ENCODE measurements at places on chromosomes 12 and 14. TPM values are rescaled to one million over a fixed set of nuclear protein-coding genes. Genes with fewer than 3 reads are reported as not detected.

The BICDL1 gene
- total RNA-seq = 1.3 TPM

- peak overlapping the region; percentile 96 for H3K27ac ChIP-seq
- peaks cover 55% of the 10 kb centered on the region for H3K27me3 ChIP-seq
- peak overlapping the region; percentile 92 for H3K4me3 ChIP-seq
These were observed 6.8 kb downstream of the SIX1 start for GRCh38 chr14:60642270-60643140.

DNA sequence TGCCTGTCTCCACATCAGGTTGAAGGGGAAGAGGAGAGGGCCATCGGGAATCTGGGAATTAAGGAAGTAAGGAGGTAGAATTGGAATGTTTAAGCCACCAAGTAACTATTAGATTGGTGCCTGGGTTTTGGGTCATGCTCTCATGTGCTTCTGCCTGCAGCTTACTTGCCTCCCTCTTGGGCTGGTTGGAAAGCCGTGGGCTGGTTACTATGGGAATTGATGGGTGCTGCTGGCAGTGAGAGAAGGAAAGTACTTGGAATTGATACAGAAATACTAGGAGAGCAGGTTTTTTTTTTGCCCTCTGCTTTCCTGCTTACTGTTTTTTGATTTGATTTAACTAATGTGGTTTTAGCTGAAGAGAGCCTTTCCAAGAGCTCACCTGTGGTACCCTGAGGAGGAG is 493.5 kb upstream of the RGS6 start:
- H3K36me3 ChIP-seq = no peaks in the 10 kb centered on the region
- H3K27ac ChIP-seq = no peak overlapping the region
- no peaks in the 10 kb centered on the region for H3K27me3 ChIP-seq
- H3K4me3 ChIP-seq = no peak overlapping the region

GRCh38 chr14:34111953-34112352 is 161.1 kb upstream of the EGLN3 start:
- H3K4me1 ChIP-seq = peaks cover 3% of the 10 kb centered on the region
- H3K27ac ChIP-seq = no peak overlapping the region
- H3K4me3 ChIP-seq = no peak overlapping the region
- no peaks in the 10 kb centered on the region for H3K27me3 ChIP-seq
- H3K36me3 ChIP-seq = no peaks in the 10 kb centered on the region
- no peak for DNase-seq

- H3K4me3 ChIP-seq = peak overlapping the region; percentile 35
- no peaks in the 10 kb centered on the region for H3K27me3 ChIP-seq
- peaks cover 75% of the 10 kb centered on the region for H3K4me1 ChIP-seq
- peak; percentile 89 for DNase-seq
- H3K27ac ChIP-seq = peak overlapping the region; percentile 85
These were observed 10.2 kb downstream of the BAG5 start for GRCh38 chr14:103552011-103552845.

DNA sequence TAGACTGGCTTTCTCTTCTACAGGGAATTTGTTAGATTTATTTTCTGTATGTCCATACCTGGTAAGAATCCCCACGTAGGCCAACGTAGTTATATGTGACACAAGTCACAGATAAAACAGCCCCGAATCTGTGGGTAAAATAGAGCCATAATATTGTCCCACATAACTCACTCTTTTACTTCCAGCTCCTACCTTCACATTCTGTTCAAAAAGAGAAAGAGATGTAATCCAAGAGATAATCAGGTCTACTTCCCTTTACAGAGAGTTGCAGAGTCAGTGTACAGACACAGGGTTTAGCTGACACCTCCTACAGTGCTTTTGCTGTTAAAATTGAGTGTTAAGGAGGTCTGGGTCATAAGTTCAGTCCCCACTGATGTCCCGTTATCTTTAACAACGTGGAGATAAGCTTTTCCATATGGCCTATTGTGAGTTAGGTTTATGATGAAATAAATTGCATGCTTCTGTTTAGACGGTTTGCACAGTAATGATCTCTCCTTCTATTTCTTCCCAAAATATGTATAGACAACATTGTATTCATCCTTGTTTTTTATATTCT is 446.5 kb downstream of the ADAMTS20 start:
- H3K27me3 ChIP-seq = no peaks in the 10 kb centered on the region
- no peak for DNase-seq
- H3K4me1 ChIP-seq = no peaks in the 10 kb centered on the region
- no peak overlapping the region for H3K27ac ChIP-seq

DNA sequence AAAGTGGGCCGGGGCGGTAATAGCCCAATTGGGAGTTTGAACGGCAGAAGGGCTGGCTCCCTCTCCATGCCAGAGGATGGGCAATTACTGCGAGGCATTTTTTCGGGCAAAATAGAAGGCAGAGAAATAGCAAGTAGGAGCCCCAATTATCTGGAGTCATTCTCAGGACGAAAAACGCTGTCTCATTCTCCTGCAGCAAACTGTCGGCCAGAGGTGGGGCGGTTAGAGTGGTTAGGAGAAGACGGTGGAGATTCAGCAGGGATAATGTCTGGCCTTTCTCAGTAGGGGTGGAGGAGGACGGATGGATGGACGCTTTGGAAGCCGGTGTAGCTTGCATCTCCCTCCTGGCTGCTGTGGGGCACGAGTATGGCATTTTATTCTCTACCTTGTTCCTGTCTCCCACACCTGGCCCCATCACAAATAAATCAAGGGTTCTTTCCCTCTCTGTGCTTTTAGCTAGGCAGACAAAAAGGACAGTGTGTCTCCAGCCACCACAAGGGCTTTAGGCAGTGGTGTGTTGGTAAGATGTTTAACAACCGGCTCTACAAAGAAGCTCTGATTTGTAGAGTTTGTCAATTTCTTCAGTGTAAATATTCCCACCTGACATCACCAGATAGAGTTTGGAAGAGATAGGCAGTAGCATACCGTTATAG is 140.5 kb upstream of the LHX5 start:
- H3K4me1 ChIP-seq = no peaks in the 10 kb centered on the region
- H3K4me3 ChIP-seq = no peak overlapping the region
- H3K36me3 ChIP-seq = no peaks in the 10 kb centered on the region
- H3K27ac ChIP-seq = no peak overlapping the region
- H3K27me3 ChIP-seq = peaks cover 42% of the 10 kb centered on the region

DNA sequence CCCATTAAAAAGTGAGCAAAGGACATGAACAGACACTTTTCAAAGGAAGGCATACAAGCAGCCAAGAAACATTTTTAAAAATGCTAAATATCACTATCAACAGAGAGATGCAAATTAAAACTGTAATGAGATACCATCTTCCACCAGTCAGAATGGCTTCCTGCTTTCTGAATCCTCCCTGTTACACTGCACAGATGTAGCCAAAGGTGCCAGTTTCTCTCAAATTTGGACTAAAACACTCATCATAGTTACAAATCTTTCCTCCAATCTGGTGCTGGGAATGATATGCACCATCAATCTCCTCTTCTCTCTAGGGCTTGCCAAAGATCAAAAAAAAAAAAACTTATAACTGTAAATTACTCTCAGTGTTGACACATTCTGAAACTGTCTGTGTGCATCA is 311.8 kb upstream of the CLEC14A start:
- no peaks in the 10 kb centered on the region for H3K4me1 ChIP-seq
- no peak overlapping the region for H3K27ac ChIP-seq
- H3K4me3 ChIP-seq = no peak overlapping the region
- no peak for DNase-seq

DNA sequence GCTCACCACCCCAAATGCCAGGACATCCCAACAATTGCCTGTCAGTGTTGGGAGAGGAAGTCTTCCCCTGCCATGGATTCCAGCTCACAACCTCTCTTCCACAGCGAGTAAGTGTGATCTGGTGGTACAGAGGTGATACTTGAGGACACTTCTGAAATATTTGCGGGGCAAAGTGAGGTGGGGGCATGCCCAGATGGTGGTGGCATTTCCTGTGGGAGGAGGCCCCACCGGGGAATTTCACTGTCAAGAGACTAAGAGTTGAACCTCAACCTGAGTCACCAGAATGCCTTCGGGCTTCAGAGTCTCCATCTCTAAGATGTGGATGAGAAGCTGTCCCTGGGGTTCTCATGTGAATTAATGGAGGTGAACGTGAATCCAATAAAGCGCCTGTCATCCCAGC is 122.3 kb upstream of the RFLNA start:
- H3K4me3 ChIP-seq = no peak overlapping the region
- peaks cover 2% of the 10 kb centered on the region for H3K27me3 ChIP-seq
- DNase-seq = no peak
- H3K4me1 ChIP-seq = peaks cover 29% of the 10 kb centered on the region
- H3K36me3 ChIP-seq = no peaks in the 10 kb centered on the region
- H3K27ac ChIP-seq = no peak overlapping the region

DNA sequence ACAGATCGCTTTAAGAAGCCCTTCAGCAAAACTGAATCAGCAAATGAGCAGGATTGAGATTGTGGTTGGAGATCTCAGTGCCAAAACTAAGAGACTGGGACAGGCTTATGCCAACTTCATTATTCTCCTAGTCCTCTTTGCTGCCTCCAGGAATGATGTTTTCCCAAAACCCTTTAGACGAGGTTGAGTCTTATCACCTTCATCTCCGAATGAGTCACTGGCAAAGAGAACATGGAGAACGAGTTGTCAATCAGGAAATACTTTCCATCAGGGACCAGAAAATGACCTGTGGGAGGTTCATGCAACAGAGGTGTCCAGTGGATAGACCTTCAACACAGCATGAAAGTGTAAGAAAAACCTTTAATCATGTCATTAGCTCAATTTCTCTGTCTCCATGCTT is 461.5 kb downstream of the RMST start:
- H3K4me3 ChIP-seq = no peak overlapping the region
- no peak overlapping the region for H3K27ac ChIP-seq
- DNase-seq = no peak
- H3K36me3 ChIP-seq = no peaks in the 10 kb centered on the region
- no peaks in the 10 kb centered on the region for H3K4me1 ChIP-seq

GRCh38 chr14:24712909-24713308 is 78.9 kb upstream of the GZMB start:
- no peaks in the 10 kb centered on the region for H3K27me3 ChIP-seq
- no peaks in the 10 kb centered on the region for H3K36me3 ChIP-seq
- H3K4me3 ChIP-seq = no peak overlapping the region
- H3K27ac ChIP-seq = no peak overlapping the region

DNA sequence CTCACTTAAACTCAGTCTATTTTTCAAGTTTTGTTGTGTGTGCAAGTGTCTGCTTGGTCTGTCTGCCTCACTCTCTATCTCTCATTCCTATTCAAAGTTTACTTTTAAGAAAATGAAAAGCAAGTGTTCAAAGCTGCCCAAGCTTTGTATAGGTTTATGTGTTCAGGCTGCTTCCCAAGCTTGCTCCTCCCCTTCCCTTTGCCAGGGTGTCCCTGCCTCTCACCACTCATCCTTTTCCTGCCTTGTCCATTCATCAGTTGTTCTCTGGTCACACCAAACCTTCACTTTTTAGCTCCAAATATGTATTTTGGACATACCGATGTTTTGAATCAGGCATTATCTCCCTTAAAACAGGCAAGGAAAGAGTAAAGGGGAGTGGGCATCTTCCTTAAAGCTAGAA is 41.3 kb downstream of the STK38L start:
- no peaks in the 10 kb centered on the region for H3K27me3 ChIP-seq
- H3K4me1 ChIP-seq = no peaks in the 10 kb centered on the region
- H3K4me3 ChIP-seq = no peak overlapping the region
- H3K27ac ChIP-seq = no peak overlapping the region
- no peak for DNase-seq

- no peak overlapping the region for H3K27ac ChIP-seq
- DNase-seq = no peak
- peaks cover 29% of the 10 kb centered on the region for H3K36me3 ChIP-seq
- H3K4me3 ChIP-seq = no peak overlapping the region
- H3K4me1 ChIP-seq = peaks cover 3% of the 10 kb centered on the region
- H3K27me3 ChIP-seq = no peaks in the 10 kb centered on the region
These were observed 77.3 kb downstream of the DAAM1 start for GRCh38 chr14:59265808-59266207.

All from muscle of leg (tissue), 16 donors.